ENCODE measurements at places on chromosomes 3 and 15. TPM values are rescaled to one million over a fixed set of nuclear protein-coding genes. Genes with fewer than 3 reads are reported as not detected.

DNA sequence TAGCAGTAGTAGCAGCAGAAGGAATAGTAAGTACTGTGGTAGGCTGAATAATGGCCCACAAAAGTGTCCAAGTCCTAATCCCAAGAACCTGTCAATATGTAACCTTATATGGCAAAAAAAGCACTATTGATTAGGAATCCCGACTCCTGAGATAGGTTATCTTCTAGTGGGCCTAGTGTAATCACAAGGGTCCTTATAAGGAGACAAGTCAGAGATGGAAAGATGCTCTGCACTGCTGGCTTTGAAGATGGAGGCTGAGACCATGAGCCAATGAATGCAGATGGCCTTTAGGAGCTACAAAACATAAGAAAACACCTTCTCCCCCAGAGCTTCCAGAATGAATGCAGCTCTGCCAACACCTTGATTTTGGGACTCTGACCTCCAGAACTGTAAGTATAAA lies 36.0 kb downstream of the TIPARP start:
- no peak for DNase-seq

GRCh38 chr3:13581485-13582365 lies 32.8 kb downstream of the FBLN2 start:
- no peak for DNase-seq

The ACP3 gene
- 10.3 TPM for total RNA-seq

DNA sequence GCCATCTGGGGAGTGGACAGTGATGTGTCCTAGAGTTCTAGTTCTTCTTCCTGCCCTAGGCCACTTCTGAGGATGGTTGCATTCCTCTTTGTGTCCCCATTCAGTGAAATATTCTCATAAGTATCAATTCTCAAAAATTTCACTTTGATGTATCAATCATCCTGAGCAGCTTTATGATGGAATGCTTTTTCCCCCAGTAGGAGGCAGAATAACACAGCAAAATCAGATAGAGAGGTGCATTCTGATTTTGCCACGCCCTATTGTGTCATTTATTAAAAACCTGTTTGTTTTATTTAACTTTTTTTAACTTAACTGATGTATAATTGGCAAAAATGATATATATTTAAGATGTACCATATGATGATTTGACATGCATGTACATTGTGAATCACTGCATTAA lies 656.0 kb upstream of the GRM7 start:
- DNase-seq: no peak

- DNase-seq: no peak
Observed at GRCh38 chr3:50241163-50241562, 5.2 kb downstream of the GNAI2 start.

The NANOGP8 gene
- total RNA-seq: not detected

The CLRN1 gene
- total RNA-seq: not detected

Measured in stomach (tissue), 19 donors.